HCEC 1CT (cell line): ENCODE measurements at places on chromosomes 2 and 18.

DNA sequence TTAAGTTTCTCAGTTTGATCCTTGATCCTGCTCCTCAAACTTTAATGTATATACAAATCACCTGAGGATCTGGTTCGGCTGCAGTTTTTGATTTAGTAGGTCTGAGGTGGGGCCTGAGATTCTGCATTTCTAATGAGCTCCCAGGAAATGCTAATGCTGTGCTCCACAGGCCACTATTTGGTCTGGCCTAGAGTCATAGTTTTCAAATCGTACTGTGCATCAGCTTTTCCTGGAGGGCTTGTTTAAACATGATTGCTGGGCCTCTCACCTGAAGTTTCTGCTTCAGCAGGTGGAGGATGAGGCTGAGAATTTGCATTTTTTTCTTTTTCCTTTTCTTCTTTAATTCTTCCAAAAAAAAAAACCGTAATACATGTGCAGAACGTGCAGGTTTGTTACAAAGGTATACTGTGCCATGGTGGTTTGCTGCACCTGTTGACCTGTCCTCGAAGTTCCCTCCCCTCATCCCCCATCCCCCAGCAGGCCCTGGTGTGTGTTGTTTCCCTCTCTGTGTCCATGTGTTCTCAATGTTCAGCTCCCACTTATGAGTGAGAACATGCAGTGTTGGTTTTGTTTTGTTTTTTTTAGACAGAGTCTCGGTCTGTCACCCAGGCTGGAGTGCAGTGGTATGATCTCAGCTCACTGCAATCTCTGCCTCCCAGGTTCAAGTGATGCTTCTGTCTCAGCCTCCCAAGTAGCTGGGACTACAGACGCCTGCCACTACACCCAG is 42.2 kb upstream of the CD28 start:
- DNase-seq: no peak

DNA sequence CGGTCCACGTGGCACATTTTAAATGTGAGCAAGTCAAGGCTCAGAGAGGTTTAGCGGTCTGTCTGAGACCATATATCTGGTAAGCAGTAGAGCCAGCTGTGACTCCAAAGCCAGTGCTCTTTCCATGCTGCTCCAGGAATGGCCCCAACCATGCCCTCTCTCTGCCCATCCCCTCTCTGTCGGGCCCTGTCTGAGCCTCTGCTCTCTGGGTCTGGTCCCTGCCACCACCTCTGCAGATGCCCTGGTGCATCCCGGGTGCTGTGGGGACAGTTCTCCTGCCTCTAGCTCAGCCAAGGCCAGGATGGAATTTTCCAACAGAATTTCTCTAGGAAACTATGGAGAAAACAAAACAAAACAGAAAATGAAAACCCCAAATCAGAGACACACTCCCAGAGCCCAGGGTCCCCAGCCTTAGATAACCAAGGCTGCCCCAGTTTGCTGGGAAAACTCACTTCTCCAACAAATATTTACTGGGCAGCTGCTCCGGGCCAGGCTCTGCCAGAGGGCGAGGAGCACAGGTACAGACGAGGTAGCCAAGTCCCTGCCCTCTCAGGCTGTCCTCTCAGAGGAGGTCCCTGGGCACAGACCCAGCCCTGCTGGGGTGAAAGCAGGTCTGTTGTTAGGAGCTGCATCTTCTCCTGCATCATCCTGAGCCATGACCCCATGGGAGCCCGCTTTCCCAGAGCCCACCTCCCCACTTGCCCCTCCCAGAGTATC is 9.2 kb downstream of the ADRA2B start:
- no peak for DNase-seq

- DNase-seq: no peak
Observed at GRCh38 chr18:51731070-51731469, 533.6 kb upstream of the MEX3C start.

DNA sequence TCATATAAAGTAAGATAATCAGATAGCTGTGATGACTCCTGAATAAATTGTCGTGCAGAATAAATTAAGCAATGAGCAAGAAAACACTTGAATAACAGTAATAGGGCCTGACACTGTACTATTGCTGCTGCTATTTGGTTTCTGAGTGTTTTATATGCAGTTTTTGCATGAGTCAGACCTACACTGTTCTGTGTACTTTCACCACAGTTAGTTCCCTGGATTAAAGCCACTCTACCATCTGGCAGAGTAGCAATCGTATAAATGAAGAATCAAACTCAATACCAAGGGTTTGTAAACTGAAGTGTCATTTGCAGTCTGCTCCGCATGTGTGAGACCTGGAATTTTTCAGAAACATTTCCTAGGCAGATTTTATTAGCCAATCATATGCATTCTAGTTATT is 398.6 kb upstream of the CDH7 start:
- DNase-seq: no peak

DNA sequence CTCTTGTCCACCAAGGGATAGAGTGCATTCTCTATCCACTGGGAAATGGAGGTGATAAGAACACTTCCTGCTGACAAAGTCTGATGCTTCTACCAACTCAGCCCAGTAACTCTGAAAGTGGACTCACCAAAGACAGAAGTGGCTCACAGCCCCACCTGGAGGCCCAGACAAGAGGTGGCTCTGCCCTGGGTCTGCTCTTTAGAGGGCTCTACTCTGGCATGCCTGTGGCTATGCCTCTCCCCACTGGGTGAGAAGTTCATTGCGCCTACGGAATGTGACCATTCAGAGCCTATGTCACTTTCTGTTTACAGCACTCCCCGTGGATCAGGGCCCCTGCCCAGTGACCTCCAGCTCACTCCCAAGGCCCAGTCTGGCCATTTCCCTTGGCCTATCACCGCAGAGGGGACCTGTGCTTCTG is 13.5 kb upstream of the XDH start:
- DNase-seq: peak; percentile 20

- no peak for DNase-seq
Observed at GRCh38 chr2:187169864-187170263, 278.2 kb downstream of the CALCRL start.

GRCh38 chr2:38265461-38265860 is 111.6 kb downstream of the ATL2 start:
- DNase-seq: no peak

DNA sequence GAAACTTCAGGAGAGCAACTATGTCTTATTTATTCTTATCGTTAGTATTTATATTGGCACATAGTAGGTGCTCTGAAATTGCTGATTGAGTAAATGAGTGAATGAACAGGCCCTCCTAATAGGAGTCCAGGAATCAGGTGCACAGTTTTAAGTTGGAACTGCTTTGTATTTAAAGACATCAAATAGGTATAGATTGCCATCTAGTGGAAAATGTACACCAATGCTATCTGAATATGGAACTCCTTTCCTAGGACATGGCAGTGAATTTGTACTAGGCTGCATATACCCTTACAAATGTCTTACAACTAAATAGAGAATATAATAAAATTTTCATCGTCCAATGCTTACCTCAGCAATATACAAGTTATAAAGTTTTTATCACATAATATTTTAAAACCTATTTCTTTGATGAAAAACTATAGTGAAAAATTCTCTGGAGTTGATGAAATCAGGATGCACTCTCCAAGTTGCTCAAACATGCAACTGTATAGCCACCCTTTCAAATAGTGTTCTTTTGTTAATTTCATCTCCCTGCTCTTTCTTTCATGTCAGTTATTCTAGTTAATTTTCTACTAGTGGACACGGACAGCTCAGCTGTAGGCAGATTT is 318.9 kb upstream of the SYT4 start:
- peak; percentile 23 for DNase-seq

- no peak for DNase-seq
Observed at GRCh38 chr2:232508251-232508650, 11.9 kb upstream of the PRSS56 start.

DNA sequence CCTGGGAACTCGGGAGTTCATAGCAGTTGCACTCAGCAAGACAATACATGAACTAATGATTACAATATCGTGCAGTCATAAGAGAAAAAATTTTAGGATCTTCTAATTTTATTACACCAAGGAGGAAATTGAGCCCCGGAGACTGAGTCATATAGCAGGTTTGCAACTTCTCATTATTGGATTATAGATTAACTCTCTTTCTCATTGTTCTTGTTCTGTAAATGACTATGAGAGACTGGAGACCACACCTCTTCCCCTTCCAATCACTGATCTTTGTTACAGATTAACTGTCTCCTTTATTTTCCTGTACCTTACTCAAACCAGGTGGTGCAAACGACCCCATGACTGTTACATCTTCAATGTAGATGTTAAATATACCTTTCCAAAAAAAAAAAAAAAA is 435.8 kb upstream of the DDX18 start:
- no peak for DNase-seq

DNA sequence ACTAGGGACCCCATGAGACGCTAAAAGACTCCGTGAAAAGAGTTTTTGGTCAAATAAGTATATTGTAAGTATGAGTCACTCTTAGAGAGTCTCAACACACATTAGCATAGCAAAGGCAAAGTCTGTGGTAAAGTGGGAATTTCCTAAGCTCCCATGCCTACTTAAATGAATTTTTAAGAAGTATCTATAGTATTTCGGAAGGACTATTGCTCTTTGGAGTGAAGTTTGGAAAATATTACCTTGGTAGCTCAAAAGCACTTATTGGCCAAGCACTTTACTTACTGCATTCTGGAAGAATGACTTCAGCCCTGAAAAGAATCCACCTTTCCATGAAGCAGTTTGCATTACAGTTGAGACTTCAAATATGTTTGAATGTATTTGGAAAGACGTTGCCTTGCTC is 57.1 kb downstream of the CAVIN2 start:
- DNase-seq: no peak

DNA sequence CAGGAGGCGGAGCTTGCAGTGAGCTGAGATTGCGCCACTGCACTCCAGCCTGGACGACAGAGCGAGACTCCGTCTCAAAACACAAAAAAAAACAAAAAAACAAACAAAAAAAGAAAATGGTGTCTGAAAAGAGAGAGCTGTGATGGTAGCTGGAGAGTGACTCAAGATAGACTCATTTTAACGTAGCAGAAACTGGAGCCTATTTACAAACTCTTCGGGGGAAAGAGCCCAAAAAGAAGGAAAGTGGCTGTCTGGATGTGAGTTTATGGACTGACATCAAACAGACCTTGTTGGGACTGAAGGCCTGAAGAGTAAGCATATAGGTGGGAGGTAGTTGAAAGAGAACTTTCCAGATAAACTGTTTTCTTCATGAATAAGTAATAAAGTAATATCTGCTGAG is 51.8 kb downstream of the LIMS1 start:
- peak; percentile 67 for DNase-seq

- DNase-seq: no peak
Observed at GRCh38 chr2:238710787-238711186, 137.1 kb upstream of the TWIST2 start.

- no peak for DNase-seq
Observed at GRCh38 chr18:70146174-70146573, 59.3 kb downstream of the RTTN start.

GRCh38 chr2:26911911-26912861 is 58.3 kb upstream of the MAPRE3 start:
- no peak for DNase-seq

DNA sequence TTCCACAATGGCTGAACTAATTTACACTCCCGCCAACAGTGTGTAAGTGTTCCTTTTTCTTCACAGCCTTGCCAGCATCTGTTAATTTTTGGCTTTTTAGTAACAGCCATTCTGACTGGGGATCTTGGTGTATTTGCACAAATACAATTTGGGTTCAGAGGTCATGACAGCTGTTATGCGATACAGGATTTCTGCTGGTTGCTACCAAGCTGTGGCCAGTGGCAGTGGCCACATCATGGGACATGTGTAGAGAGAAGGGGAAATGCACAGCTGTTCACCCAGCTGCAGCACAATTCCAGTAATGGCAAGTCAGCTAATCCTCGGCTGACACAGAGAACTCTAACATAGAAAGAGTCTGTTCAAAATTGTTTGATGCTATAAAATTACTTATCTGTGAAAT is 21.0 kb upstream of the SELENOI start:
- no peak for DNase-seq

DNA sequence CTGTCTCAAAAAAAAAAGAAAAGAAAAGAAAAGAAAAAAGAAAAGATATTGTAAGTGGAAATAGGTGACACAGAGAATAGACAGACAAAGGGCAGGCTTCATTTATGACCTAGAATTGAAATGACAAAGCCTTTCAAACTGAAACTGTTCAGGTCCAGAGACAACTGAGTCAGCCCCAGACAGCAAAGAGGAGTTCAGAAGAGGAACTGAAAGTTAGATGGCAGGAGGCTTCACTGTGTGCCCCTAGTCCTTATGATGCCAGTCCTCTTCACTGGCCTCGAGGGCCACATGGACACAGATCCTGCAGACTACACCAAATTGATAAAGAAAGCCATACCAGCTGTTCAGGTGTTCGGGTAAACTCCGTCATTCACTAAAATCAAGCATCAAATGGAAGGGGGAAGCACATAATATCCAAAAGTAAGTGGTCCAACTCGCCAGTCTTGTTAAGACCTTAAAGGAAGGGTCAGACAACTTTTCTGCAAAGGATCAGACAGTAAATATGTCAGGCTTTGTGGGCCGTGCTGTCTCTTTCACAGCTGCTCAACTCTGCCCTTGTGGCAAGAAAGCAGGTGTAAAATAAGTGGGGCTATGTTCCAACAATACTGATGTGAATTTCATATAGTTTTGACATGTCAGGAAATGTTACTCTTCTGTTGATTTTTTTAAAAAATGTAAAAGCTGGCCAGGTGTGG is 231.9 kb upstream of the MGAT5 start:
- no peak for DNase-seq

GRCh38 chr2:180846756-180847472 is 133.5 kb upstream of the UBE2E3 start:
- peak; percentile 5 for DNase-seq

DNA sequence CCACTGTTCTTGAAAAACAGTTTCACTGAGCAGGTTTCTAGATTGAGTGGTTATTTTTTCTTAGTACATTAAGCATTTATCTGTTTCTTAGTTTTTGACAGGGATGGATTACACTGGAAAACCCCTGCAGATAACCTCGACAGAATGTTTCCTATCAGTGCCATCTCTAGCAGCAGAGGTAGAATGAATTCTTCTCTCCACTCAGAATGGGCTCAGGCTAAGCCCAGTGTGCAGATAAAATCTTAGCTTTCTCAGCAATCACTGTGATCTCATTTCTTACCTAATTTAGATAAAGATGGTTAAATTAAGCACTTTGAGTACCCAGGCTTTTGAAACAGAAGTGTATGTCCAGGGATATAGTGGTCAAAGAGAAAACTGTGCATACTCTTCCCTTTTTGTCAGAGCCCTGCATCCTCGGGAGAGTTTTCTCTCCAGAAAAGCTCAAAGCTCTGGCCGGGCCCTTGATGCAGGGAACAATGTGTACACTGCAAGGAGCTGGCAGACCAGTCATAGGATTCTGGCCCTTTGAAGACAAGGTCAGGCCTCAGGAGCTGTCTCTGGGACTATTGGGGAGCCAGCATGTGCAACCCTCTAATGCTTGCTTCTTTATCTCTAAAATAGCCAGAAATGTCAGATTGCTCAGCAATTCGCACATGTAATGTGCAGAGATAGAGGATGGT is 10.6 kb upstream of the AKAIN1 start:
- DNase-seq: no peak

DNA sequence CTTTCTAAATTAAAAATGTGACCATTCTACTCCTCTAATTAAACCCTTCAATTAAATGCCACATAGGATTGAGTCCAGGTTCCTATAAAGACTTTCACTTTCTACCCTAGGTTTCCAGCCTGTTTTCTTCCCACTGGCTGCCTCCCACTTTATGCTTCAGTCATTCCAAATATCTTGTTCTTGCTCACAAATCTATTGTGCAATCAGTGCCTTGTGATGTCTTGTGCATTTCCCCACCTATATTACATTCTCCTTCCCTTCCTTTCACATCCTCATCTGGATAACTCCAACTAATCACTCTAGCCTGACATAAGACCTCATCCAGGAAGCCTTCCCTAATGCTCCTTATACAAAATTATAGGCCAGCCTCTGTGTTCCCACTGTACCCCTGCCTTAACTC is 281.7 kb upstream of the LRATD1 start:
- peak; percentile 52 for DNase-seq
